Vagina (tissue), 2 donors: ENCODE measurements at places on chromosomes 3 and 15. TPM values are rescaled to one million over a fixed set of nuclear protein-coding genes. Genes with fewer than 3 reads are reported as not detected.

GRCh38 chr3:132317229-132317948 lies at the start of gene ACP3:
Gene ACP3 (plus strand): TSS chr3:132317407. CDS start chr3:132317457, 50 bp downstream.
- H3K27me3 ChIP-seq: no peaks in the 10 kb centered on the region
- DNase-seq: no peak
- peak within 1 kb of the TSS; percentile 54 for H3K27ac ChIP-seq
- peaks cover 10% of the 10 kb centered on the region for H3K4me1 ChIP-seq
- H3K4me3 ChIP-seq: peak within 1 kb of the TSS; percentile 23

The GPR15 gene
- 1.2 TPM for total RNA-seq

DNA sequence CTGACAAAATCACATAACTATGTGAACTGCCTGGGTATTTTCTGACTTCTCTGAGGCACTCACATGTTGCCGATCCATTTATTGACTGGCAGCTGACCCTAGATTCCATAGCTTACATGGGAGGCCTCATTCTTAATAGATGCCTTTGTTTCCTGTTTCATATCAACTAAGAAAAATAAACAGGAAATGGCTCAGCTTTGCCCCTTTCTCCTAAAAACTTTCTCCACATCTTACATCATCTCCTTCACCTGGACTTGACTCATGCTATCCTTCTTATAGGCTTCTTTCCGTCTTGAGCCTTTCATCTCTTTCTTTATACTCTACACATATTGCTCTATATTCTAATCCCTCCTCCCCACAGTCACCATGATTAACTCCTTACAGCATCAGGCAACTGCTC lies 38.0 kb downstream of the TXNRD3 start:
- no peaks in the 10 kb centered on the region for H3K27me3 ChIP-seq
- H3K36me3 ChIP-seq: no peaks in the 10 kb centered on the region
- no peak overlapping the region for H3K27ac ChIP-seq
- H3K4me1 ChIP-seq: no peaks in the 10 kb centered on the region

GRCh38 chr3:15703346-15703745 lies 94.4 kb downstream of the ANKRD28 start:
- no peaks in the 10 kb centered on the region for H3K27me3 ChIP-seq
- H3K36me3 ChIP-seq: peaks cover 18% of the 10 kb centered on the region
- DNase-seq: no peak
- no peaks in the 10 kb centered on the region for H3K4me1 ChIP-seq
- no peak overlapping the region for H3K27ac ChIP-seq

GRCh38 chr3:117393119-117393518 lies 683.5 kb downstream of the TUSC7 start:
- no peaks in the 10 kb centered on the region for H3K4me1 ChIP-seq
- no peak for DNase-seq
- no peak overlapping the region for H3K27ac ChIP-seq
- H3K27me3 ChIP-seq: no peaks in the 10 kb centered on the region

DNA sequence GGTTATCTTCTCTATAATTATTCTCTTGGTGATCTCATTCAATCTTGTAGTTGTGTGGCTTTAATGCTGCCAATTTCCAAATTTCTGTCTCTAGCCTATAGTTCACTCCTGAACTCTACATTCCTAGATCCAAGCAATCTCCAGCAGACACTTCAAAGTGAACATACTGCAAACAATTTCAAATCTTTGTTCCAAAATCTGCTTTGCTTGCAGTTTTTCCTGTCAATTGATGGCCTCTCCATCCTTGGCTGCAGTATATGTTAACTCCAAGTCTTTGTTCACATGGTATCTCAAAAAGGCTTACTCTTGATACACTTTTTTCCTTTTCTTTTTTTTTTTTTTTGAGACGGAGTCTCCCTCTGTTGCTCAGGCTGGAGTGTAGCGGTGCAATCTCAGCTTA lies 17.4 kb downstream of the NAA50 start:
- no peak overlapping the region for H3K27ac ChIP-seq
- DNase-seq: no peak

GRCh38 chr3:127651516-127652172 lies 21.1 kb upstream of the ABTB1 start:
- no peak overlapping the region for H3K27ac ChIP-seq
- no peak overlapping the region for H3K4me3 ChIP-seq
- no peaks in the 10 kb centered on the region for H3K4me1 ChIP-seq
- H3K36me3 ChIP-seq: no peaks in the 10 kb centered on the region
- no peaks in the 10 kb centered on the region for H3K27me3 ChIP-seq
- no peak for DNase-seq

- H3K4me3 ChIP-seq: no peak overlapping the region
- H3K27me3 ChIP-seq: no peaks in the 10 kb centered on the region
- DNase-seq: no peak
- H3K27ac ChIP-seq: no peak overlapping the region
- no peaks in the 10 kb centered on the region for H3K36me3 ChIP-seq
Observed at GRCh38 chr3:141920701-141921100, 44.3 kb downstream of the ATP1B3 start.

The FBXW12 gene
- total RNA-seq: not detected

DNA sequence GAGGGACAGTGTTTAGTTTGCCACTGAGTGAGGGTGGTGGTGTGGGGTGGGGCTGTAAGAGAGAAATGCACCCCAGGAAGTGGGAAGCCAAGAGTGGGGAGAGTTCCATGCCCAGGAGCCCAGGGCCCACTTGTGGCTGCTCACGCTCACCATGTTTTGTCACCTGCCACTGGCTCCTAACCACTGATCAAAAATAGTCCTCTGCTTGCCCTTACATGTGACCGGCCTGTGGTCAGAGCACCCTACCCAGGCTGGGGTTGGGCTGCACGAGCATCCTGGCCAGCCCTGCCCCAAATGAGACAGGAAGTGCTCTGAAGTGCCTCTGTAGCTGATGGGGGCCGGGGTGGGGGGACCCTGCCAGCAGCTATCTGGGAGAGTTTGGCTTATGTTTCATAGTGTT lies 216.3 kb downstream of the RPLP1 start:
- no peaks in the 10 kb centered on the region for H3K36me3 ChIP-seq
- peaks cover 9% of the 10 kb centered on the region for H3K4me1 ChIP-seq

- H3K4me1 ChIP-seq: peaks cover 59% of the 10 kb centered on the region
- peak overlapping the region; percentile 37 for H3K27ac ChIP-seq
- no peak for DNase-seq
- no peak overlapping the region for H3K4me3 ChIP-seq
- H3K27me3 ChIP-seq: no peaks in the 10 kb centered on the region
Observed at GRCh38 chr3:37946531-37946889, 44.1 kb upstream of the VILL start.

DNA sequence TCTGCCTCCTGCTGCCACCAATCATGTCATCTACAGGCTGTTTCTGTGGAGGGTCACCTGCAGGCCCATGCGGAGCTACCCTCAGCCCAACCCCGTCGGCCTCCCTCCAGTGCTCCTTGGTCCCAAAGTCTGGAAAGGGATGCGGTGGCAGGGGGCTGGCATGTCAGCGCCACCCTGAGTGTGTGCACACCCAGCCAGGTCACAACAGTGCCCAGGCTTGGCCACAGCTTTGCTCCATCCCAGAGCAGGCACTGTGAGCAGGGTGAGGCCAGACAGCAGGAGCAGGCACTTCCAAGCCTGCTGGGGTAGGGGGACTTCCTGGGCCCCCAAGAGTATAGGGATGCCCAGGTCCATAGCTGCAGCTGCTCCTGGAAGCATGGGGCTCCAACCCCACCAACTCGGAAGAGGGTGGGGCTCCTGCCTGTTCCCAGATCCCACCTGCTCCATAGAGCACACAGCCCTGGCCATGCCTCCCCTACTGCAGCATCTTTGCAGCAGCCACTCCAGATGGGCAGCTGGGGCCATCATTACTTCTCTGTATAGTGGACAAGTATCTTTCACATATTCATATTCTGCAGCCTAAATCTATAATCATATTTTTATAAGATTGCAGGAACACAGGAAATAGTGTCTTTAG lies 109.3 kb downstream of the CBLB start:
- DNase-seq: no peak
- H3K27ac ChIP-seq: no peak overlapping the region
- no peaks in the 10 kb centered on the region for H3K27me3 ChIP-seq
- peaks cover 10% of the 10 kb centered on the region for H3K36me3 ChIP-seq
- no peak overlapping the region for H3K4me3 ChIP-seq

The CGNL1 gene
- total RNA-seq: 38.3 TPM

DNA sequence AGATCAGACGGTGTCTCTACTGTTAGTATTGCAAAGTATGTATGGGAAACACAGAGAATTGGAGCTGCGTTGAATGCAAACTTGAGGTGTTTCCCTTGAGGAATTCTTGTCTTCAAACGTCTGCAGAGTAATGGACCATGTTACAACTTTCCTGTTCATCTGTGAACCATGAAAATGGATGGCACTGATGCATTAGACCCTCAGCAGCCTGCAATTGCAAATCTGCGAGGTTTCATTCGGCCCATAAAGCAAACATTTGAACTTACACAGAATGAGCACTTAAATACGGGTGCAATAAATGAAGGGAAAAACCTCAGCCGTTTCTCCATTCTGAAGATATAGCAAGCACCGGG lies 49.7 kb downstream of the LRRN1 start:
- H3K27me3 ChIP-seq: no peaks in the 10 kb centered on the region
- H3K36me3 ChIP-seq: no peaks in the 10 kb centered on the region
- H3K4me1 ChIP-seq: no peaks in the 10 kb centered on the region
- no peak overlapping the region for H3K27ac ChIP-seq
- H3K4me3 ChIP-seq: no peak overlapping the region
- no peak for DNase-seq

DNA sequence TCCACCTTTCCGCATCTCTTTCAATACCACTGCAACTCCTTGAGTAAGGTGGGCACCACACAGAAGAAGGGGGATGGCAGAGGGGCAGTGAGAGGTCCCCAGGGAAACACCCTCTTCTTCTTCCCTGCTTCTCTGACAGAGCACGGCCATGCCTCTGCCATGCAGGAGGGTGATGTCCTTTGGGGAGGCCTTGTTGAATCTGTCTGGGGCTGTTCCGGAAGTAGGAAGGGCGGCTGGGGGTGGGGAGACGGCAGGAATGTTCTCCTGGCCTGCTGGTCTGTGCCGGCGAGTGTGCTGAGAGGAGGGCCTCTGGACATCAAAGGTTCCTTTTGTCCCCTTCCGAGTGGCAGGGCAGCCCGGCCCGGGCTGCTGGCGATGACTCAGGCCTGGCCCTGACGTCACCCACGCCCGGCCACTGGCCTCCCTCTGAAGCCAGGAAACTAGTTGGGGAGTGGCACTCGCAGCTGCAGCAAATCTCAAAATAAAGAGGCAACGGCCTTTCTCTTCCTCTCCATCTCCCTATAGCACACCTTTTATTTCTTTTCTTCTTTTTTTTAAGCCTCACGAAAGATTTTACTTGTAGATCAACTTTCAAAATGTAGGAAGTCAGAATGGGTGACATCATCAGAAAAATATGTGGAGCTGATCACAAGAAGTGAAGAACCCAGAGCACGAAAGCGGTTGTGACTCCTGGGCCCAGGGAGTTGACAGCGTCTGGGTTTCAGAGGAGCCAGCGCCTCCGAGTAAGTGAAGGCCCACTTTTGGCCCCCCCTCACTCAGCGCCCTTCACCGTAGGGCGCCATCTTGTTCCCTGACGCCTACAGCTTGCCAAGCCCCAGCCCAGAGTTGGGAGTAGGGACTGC lies at the start of gene ZBTB38:
Gene ZBTB38, plus strand, starts transcription at position 443 of the 863 bp plus-strand sequence. CDS start 73,885 bp downstream, outside the sequence.
- H3K27ac ChIP-seq: peak within 1 kb of the TSS; percentile 94
- no peaks in the 10 kb centered on the region for H3K27me3 ChIP-seq
- peak within 1 kb of the TSS; percentile 12 for H3K4me3 ChIP-seq

The TBC1D23 gene
- total RNA-seq: 56.5 TPM

GRCh38 chr15:75038231-75038630 lies 14.8 kb downstream of the PPCDC start:
- no peak overlapping the region for H3K4me3 ChIP-seq
- H3K27ac ChIP-seq: no peak overlapping the region
- peaks cover 29% of the 10 kb centered on the region for H3K4me1 ChIP-seq
- DNase-seq: no peak
- no peaks in the 10 kb centered on the region for H3K36me3 ChIP-seq

- no peaks in the 10 kb centered on the region for H3K27me3 ChIP-seq
- H3K27ac ChIP-seq: no peak overlapping the region
- no peaks in the 10 kb centered on the region for H3K4me1 ChIP-seq
- no peaks in the 10 kb centered on the region for H3K36me3 ChIP-seq
- H3K4me3 ChIP-seq: no peak overlapping the region
- DNase-seq: no peak
Observed at GRCh38 chr15:90053685-90054466, 48.4 kb downstream of the IDH2 start.

GRCh38 chr15:77019521-77020331 lies 24.8 kb downstream of the PSTPIP1 start:
- no peak overlapping the region for H3K4me3 ChIP-seq
- DNase-seq: no peak
- H3K4me1 ChIP-seq: no peaks in the 10 kb centered on the region

DNA sequence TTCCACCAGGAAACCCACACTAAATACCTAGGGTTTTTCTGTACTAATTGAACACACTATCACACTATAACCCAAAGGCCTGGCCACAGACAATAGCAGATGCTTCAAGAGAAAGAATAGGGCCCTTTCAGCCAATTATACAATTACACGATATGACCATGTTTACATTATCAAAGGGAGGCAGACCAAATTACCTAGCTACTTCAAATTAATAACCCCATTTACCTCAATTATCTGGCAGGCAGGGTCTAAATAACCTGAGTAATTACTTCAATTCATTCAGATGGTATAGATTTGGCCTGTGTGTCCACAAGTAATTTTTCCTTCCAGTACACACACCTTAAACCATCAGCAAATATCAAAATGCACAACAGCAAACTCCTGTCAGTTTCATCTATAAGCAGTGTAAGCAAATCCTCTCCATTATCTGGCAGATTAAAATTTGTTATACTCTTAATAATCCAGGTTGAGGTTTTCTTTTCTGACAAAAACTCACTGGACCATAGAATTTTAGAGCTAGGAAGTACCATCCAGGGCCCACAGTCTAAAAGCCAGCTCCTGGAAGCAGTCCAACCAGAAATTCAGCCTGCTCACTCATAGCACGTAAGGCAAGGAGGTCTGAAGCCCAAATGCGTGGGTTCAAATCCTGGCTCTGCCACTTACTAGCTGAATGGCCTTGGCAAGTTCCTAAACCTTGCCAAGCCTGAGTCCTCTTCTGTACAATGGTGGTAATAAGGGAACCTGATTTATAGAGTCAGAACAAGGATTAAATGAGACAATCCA lies 51.8 kb downstream of the RFTN1 start:
- H3K27me3 ChIP-seq: no peaks in the 10 kb centered on the region
- no peak overlapping the region for H3K4me3 ChIP-seq
- H3K4me1 ChIP-seq: no peaks in the 10 kb centered on the region
- no peaks in the 10 kb centered on the region for H3K36me3 ChIP-seq
- no peak for DNase-seq
